ENCODE measurements at places on chromosomes 4 and X. TPM values are rescaled to one million over a fixed set of nuclear protein-coding genes. Genes with fewer than 3 reads are reported as not detected.

Gene PQBP1
- total RNA-seq = 61.3 TPM

Gene CMC4
- 6.6 TPM for total RNA-seq

DNA sequence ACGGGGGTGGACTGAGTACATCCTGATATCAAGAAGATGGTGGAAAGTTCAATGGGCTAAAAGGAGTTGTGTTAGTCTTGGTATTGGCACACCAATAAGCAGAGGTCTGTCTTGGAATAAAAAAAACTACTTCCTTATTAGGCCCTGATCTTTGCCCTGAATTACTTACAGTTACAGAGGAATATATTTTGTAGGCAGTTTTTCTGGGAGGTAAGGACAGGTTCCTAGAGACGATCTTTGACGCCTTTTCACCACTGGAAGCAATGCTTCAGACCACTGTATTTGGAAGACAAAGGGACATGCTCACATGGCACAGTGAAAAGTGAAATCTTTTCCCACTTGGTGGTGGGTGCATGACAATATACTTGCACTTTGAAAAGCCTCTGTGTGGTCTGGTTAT is 618 bp upstream of the XK start:
- no peak for DNase-seq

GRCh38 chr4:121776610-121777401 is 11.8 kb upstream of the SMIM43 start:
- DNase-seq = no peak

Gene EVC
- 27.6 TPM for total RNA-seq

DNA sequence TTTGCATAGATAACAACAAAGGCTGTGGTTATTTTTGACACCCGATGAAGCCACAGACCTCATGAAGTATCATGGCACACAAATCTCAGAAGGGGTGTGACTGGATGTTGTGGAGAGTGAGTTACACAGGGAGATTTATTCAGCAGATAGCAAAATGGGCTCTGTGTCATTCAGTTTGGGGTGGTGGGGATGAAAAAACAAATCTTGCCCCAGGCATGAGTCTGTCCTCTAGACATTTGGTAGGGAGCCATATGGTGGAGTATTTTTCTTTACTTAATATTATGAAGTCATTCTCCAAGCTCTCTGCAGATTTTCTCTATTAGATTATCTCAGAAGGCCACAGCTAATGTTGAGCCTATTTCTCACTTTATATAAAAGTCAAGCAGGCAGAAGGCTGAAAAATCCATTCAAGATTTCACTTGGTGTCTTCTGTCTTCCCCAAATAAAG is 277.1 kb upstream of the TENM3 start:
- no peak for DNase-seq

DNA sequence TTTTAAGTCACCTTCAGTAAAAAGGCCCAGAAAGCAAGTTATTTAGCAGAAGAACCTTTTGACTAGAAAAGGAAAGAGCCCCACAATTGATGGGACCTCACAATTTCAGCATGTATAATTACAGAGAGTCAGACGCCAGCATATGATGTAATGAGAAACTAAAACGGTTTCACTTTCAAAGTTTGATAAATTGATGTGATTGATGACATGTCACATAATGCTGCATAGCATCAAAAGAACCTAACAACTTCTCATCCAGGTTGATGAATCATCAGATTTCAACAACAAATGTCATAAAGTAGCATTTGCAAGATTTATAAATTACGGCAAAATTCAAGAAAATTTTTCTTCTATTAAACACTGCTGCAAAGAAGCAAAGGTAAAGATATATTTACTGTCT is 3.9 kb upstream of the GAR1 start:
- DNase-seq = no peak

Gene TIGD2
- 5.1 TPM for total RNA-seq

GRCh38 chr4:36343501-36344175 is 62.2 kb downstream of the DTHD1 start:
- DNase-seq = no peak

Gene IL9R
- total RNA-seq = 1.2 TPM

- DNase-seq = no peak
Observed at GRCh38 chr4:22167201-22167600, 218.6 kb upstream of the KCNIP4 start.

Gene NOA1
- 14.5 TPM for total RNA-seq

GRCh38 chr4:83320548-83320947 is 14.1 kb downstream of the HPSE start:
- peak; percentile 70 for DNase-seq

DNA sequence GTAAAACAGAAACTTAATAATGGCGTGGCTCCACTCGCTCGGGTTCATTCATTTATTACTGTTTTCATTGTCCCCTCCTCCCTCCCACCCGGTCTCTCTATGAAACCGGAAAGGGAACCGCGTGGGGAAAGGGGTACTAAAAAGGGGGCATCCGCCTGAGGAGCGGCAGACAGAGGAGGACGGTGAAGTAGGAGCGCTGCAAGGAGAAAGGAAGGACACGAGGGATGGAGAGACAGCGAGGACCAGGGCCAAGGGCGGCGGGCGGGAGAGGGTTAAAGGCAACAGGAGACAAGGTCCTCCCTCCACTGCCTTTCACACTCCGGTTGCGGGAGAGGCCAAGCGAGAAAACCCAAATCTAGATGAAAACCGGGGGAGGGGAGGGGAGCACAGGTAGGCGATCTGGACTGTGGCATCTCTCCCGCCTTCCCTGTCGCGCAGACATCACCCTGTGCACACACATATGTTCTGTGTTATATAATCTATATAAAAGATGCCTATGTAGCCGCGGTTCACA is 829 bp downstream of the ELOVL6 start:
- peak; percentile 68 for DNase-seq

- no peak for DNase-seq
Observed at GRCh38 chrX:142742581-142742980, 283.1 kb upstream of the SPANXN4 start.

GRCh38 chr4:167232805-167233684 is 1.2 kb downstream of the SPOCK3 start:
- no peak for DNase-seq

- no peak for DNase-seq
Observed at GRCh38 chrX:11666952-11667685, 1.4 kb upstream of the ARHGAP6 start.

GRCh38 chr4:131531087-131531486 is 1618.0 kb upstream of the PCDH10 start:
- no peak for DNase-seq

- DNase-seq = no peak
Observed at GRCh38 chr4:126046081-126046614, 731.4 kb downstream of the FAT4 start.

- DNase-seq = no peak
Observed at GRCh38 chr4:147674073-147674472, 9.9 kb downstream of the PRMT9 start.

- DNase-seq = no peak
Observed at GRCh38 chr4:155675709-155676429, 9.2 kb downstream of the GUCY1A1 start.

GRCh38 chr4:42703813-42704212 is 46.9 kb upstream of the ATP8A1 start:
- DNase-seq = no peak

- no peak for DNase-seq
Observed at GRCh38 chrX:16454926-16455325, 195.0 kb upstream of the S100G start.

DNA sequence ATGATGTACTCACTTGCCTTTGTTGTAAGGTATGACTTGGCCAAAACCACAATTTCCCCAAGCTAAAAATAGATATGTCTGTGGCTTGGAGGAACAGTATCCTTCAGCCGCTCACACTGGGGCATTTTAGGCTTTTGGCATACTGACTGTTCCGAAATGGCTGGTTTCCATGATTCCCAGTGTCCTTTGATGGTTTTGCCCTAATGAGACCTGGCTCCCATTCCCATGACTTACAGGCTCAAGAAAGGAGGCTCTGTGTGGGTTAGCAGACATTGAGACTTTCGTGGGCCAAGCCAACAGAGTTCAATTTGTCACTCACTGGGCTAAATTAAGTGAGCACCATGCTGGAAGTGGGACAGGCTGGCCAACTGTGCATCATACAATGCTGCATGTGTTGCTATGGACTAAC is 150.6 kb downstream of the CEP135 start:
- DNase-seq = no peak

DNA sequence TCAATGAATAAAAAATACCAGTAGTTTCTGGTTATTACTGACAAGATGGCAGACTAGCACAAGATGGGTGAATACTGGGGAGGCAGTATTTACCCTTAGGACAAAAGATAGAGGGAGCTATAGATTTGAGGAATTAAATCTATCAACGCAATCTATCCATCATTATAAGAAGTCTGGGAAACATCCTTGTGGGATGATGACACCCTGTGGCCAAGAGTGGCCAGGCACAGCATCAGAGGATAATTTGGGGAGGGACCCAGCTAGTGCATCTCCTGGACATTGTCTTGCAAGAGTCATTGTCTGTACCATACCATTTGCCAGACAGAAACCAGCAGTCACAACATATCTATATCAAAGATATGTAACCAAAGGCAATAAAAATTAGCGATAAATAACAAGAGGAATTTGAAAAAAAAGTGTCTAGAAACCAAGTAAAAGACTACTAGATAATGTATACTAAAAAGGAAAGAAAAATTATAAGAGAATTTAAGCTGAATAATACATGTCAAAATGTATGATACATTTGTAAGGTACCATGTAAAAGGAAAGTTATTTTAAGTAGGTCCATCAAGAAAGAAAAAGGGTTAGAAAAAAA is 22.9 kb downstream of the KCTD8 start:
- DNase-seq = no peak

DNA sequence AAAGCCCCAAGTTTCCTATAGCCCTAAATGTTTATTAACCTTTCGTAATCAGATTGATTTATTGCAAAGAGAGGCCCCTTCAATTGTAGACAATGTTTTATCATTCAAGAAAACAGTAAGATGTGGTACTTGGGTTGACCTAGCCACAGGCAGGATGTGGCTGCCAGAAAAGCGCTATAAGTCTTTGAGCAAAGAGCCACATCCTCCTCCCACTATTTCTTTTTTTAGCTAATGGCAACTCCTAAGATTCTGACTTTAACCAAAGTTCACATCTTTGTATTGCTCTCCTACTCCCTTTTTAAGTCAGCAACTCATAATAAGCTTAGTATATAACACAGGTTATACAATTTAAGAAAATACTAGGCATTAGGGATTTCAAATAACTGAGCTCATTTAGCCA is 70.7 kb upstream of the PPP3CA start:
- no peak for DNase-seq

- DNase-seq = no peak
Observed at GRCh38 chrX:16188687-16189086, 21.4 kb downstream of the MAGEB17 start.

DNA sequence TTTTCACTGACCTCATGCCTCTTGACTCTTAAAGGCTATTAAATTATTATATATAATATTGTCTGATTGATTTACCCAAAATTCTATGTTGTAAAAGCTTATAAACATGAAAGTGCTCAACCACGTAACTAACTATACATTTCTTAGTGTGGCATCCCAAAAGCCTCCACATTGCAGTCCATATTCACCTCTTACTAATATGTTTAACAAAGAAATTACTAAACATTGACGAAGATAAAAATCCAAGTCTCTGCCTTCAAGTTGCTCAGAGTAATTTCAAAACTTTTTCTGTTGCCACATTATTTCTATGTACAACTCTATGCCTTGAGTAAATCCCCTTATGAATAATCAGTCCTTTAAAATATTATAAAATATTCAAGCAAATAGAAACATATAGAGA is 14.4 kb downstream of the DDIT4L start:
- DNase-seq = no peak

- no peak for DNase-seq
Observed at GRCh38 chr4:133149932-133150471, 908 bp downstream of the PCDH10 start.

DNA sequence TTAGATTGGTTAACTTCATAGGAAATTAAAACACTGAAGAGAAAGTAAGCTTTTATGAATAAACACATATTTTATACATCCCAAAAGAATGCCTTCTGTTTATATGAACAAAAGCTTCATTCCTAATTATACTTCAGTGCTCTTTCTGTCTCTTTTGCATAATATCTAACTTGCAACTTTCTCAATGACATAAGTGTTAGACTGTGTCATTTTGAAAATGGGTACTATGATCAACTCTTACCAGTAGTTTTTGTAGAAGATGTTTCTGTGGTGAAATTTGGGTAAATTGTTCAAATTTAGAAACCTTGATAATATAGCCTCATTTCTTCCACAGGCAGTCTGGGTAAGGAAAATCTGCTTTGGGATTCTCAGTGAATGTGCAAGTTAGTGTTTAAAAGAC is 991.4 kb downstream of the CCSER1 start:
- DNase-seq = no peak

GRCh38 chr4:71570492-71570891 is 213.4 kb downstream of the GC start:
- DNase-seq = no peak
